SIG-M5 (cell line): ENCODE measurements at places on chromosomes 7 and 10.

DNA sequence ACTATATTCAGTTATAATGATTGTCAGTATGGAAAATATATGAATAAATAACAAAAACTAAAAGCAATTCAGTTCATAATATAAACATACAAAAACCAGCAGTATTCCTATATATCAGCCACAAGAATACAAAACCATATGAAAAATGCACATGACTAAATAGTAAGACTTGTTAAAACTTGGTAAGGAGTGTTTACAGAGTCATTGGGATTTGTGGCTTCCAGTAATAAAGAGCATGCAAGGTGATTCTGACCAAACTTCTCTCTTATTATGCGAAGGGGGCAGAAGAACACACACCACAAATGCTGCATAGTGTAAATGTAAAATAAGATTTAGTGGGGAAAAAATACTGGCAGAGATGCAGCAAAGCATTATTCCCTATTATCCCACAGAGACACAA is 8.8 kb upstream of the CNOT4 start:
- DNase-seq, result no peak

GRCh38 chr10:52279546-52279945 is 34.5 kb upstream of the DKK1 start:
- DNase-seq, result no peak

- DNase-seq, result no peak
Observed at GRCh38 chr7:30469303-30469702, 9.3 kb downstream of the NOD1 start.

GRCh38 chr10:71088054-71088453 is 124.3 kb upstream of the UNC5B start:
- DNase-seq, result no peak

- no peak for DNase-seq
Observed at GRCh38 chr7:90229682-90230081, 15.3 kb upstream of the CFAP69 start.

DNA sequence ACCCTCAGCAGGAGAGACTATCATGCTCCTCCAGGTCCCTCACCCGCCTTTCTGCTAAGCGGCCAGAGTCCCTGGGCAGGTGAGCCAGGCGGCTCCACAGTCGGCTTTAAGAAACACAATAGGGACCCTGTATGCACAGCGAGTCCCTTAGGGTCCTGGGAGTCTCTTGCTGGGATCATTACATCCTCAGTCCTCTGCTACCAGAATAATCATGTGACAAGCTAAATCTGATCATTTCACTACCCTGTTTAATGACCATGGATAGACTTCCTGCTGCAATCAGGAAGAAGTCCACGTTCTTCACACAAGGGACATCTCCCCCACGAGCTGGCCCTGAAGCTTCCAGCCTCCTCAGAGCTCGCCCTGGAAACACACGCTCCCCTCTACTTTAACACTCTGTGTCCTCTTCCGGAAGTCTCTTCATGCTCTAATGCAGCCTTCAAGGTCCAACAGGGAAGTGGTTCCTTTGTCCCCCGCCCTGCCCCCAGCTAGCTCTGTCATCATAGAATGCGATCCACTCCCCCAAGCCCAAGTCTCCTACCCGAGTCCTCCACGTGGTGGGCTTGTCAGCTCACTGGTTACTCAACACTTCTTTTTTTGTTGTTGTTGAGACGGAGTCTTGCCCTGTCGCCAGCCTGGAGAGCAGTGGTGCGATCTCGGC is 101.5 kb downstream of the RNF216 start:
- peak; percentile 32 for DNase-seq

GRCh38 chr7:4445777-4446176 is 236.3 kb upstream of the FOXK1 start:
- no peak for DNase-seq

GRCh38 chr10:113742466-113742865 is 9.0 kb upstream of the PLEKHS1 start:
- DNase-seq, result no peak

- DNase-seq, result no peak
Observed at GRCh38 chr10:33047655-33048054, 89.6 kb upstream of the ITGB1 start.

- DNase-seq, result no peak
Observed at GRCh38 chr7:158682456-158682855, 22.1 kb downstream of the NCAPG2 start.

DNA sequence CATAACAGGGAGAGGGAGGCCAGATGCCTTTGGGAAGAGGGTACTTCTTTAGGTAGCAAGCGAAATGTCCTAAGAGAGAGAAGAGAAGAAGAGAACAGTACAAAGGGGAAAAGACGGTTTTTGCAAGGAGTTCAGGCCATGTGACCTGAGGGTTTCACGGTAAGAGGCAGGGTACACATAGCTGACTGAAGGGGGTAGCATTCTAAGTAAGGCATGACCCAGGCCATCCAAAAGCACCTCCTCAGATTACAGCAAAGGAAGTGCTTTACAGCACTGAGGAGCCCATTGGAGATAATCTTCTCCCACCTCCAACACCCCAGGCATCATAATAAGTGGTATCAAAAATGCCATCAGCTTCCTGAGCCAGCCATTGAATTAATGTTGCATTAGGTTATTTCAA is 258.2 kb upstream of the NPY start:
- DNase-seq, result no peak

DNA sequence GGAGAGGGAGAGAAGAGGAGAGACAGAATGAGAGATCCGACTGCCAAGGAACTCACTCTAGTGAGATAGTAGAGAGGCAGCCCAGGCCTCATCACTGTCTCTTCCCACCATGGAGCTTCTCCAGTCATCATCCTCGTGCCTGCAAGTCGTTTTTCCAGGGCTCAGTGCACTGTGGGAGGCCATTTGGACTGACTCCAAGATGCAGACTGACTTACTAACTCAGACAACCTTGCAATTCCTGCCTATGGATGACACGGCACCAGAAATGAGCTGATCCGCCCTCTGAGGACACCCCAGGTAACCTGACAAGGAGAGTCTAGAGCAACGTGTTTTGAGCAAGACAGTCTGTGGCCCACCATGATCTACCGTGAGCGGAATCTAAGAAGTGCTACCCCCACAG is 154.9 kb downstream of the GLI3 start:
- DNase-seq, result no peak

- DNase-seq, result no peak
Observed at GRCh38 chr10:132844069-132844809, 58.3 kb upstream of the NKX6-2 start.

DNA sequence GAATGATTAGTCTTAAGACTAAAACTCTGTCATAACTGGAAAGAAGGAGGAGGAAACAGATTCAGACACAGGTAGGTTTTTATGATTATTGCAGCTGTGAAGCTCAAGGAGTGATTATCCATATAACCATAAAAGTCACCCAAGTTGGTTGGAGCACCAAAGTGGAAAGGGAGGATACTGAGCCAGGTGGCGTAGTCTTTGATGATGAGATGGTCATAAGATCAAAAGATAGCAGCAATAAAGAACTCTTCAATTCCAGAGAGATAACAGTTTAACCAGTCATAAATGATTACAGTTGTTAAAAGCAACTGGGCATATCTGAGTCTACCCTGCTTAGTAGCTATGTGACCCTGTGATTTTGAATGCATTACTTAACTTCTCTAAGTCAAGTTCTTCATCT is 8.4 kb downstream of the ABCB1 start:
- DNase-seq, result no peak

DNA sequence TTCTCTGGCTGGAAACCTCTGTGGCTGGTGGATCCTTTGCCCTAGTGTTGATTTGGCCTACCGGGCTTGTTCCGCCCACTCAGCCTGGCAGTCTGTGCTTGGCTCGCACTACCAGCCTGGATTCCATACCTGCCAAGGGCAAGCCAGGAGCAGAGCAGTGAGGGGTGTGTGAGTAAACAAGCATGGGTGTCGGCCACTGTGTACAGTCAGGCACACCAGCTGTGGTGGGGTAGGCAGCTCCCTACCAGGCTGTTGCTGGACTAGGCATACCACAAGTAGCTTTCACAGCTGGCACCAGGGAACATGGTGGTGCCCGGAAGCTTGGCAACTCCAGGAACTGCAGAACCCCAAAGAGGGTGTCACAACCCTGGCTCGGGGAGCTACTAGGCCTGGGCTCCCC is 942.9 kb upstream of the LRRN3 start:
- no peak for DNase-seq

DNA sequence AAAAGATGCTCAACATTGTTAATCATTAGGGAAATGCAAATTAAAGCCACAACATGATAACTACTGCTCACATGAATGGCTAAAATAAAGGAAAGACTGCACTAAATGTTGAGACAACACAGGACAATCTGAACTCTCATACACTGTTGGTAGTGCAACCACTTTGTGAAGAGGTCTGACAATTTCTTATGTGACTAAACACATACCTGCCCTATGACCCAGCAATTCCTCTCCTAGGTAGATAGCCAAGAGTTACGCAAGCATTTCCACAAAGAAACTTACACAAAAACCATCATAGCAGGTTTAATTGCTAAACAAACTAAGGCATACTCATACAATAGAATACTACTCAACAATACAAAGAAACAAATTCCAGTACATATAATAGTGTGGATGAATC is 41.8 kb upstream of the HERPUD2 start:
- no peak for DNase-seq

GRCh38 chr10:36048236-36048635 is 406.1 kb upstream of the FZD8 start:
- DNase-seq, result no peak

DNA sequence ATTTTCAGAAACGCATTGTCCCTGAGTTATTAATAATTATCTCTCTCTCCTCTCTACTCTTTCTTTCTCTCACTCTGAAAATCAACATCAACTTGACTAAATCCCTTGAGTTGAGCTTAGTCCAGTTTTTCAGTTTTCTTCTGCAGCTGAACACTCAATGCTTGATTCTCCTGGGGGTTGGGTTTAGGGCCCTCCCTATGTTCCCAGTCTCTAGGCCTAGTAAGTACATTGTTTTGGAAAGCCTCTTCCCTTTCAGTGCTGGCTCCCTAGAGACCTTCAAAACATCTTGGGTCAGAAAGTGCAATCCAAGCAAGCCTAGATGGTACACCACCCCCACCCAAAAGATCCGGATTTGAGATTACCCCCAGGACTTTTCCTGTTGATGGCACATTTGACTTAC is 488.5 kb downstream of the LRMDA start:
- DNase-seq, result no peak

DNA sequence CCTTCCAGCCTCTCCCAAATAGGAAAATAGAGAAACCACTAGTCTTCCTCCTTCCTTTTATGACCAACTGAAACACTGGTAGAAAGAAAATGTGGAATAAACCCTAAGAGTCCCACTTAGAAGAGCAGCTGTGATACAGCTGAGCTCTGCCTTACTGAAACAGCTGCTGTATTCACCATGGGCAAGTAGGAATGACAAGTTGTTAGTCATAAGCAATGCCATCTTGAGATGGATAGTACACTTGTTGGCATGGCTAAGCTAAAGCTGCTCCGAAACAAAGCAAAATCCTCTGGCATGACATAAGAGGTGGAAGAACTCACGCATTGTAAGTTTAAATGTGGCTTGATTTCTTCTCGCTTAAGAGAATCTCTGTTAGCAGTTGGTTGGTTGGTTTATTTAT is 48.3 kb upstream of the TMEM236 start:
- no peak for DNase-seq

DNA sequence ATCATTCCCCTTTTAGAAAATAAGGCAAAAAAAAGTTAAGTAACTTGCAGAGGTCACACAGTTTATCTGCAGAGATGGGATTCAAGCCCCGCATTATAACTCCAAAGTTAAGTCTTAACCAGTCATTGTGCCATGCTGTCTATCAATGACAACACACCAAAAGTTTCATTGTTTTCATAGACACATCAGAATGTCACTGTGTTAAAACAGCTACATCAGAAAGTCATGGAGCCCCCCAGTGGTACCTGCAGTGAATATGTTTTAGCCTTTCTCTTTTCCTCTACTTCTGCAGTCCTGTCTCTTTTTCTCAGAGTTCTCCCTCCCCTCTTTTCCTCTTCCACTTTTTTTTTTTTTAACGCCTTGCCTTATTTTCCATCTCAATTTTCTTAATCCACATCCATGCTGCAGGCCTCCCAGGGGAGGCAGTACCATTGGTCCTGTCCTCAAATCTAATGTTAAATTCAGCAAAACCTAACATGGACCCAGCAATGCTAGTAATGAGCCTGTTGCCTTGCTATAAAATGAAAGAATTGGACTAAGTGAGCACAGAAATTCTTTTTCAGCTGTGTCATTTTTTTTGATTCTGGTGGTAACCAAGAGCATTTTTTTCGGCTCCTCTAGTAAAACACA is 3.8 kb upstream of the NRCAM start:
- DNase-seq, result no peak

- no peak for DNase-seq
Observed at GRCh38 chr7:43769791-43770465, 11.4 kb downstream of the BLVRA start.

- DNase-seq, result no peak
Observed at GRCh38 chr7:17971411-17971810, 31.1 kb upstream of the SNX13 start.

GRCh38 chr7:99004216-99004615 is 125.9 kb downstream of the TRRAP start:
- no peak for DNase-seq

GRCh38 chr10:3857318-3857717 is 72.3 kb upstream of the KLF6 start:
- no peak for DNase-seq

GRCh38 chr10:129305046-129305445 is 162.0 kb upstream of the MGMT start:
- no peak for DNase-seq

DNA sequence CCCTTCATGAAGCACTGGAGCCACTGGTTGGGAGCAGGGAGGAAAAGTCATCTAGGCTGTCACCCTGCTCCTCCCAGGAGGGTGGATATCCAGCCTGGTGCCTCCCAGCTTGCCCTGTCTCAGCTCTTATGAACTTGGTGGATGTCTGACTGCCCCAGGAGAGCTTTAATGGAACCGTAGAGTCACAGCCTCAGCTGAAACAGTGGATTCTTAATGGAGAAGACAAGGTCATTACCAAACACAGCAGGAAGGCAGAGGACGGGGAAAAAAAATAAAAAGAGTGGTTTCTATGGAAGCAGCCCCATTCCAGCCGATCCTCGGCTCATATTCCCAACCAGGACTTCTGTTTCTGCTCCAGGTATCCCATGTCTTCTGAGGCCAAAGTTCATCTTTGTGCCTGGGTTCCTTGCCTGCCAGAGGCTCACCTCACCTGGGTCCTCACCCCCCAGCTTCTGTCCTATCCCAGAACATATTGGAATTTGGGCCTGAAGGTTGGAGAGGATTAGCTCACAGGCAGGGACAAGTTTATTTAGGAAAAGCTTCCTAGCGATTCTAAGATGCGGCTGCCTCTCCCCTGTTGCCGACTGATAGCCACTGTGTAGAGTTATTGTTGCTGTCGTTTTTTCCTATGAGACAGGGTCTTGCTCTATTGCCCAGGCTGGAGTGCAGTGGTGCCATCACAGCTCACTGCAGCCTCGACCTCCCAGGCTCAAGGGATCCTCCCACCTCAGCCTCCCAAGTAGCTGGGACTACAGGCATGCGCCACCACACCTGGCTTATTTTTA is 15.6 kb downstream of the CCL26 start:
- DNase-seq, result no peak

DNA sequence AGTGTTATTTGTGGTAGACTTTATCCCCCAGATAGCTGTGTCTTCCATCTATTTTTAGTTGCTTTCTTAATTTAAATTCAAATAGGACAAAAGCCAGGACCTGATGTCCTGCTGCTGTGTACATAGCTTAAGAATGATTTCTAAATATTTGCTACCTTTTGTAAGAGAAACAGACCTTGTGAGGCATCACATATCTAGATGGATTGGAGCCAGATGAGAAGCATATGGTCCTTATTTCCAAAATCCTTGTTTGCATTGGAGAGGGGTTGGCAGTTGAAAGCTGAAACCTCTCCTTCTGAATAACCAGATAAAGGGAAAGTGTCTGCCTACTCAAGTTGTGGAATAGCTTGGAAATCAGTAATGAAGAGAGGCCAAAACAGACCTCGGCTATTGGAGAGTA is 50.7 kb upstream of the AMPH start:
- DNase-seq, result no peak
